ENCODE measurements at places on chromosomes 1 and 21.

- no peak for DNase-seq
Observed at GRCh38 chr1:112998592-112999235, 42.7 kb upstream of the SLC16A1 start.

- no peak for DNase-seq
Observed at GRCh38 chr1:16038620-16038912, 5.0 kb upstream of the CLCNKB start.

- peak; percentile 34 for DNase-seq
Observed at GRCh38 chr1:1217621-1218523, 3.9 kb upstream of the TNFRSF4 start.

DNA sequence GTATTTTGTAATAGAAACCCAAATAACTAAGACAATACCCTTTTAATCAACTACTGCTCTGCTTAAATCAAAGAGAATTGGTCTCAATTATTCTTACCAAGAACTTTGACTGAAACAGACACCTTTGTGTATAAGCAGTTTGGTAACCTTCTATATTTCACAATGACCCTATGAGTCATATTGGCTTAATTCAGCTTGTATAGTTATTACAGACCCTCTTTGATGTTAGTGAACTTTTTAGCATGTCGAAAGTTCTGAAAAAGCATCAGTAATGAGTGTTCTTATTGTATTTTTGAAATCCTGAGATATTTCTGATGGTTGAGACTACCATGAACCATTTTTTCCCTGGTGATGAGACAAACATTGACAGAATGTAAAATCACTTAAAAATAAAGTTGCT is 43.3 kb upstream of the RABGAP1L start:
- no peak for DNase-seq

- DNase-seq = no peak
Observed at GRCh38 chr1:227788271-227789083, 27.0 kb upstream of the PRSS38 start.

- no peak for DNase-seq
Observed at GRCh38 chr1:175618559-175618958, 124.8 kb downstream of the TNR start.

- DNase-seq = no peak
Observed at GRCh38 chr1:1153874-1154273, 19.8 kb upstream of the TTLL10 start.

DNA sequence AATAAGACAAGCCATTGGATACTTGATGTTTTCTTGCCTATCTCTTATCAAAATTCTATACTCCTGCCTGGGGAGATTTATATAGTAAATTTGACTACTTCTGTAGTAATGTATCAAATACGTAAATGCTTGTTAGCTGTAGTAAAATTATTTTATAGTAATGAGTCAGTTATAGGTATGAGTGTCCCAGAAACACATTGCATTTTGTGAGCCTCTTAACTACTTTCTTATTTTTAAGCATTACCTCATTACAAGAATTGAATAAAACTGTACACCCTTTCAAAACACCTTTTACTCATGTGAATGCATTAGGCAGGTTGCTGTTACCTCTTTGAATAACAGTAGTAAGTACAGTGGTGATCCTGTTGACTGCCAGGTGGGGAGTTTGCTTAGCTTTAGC is 28.4 kb downstream of the PRRC2C start:
- DNase-seq = no peak

GRCh38 chr21:44444286-44444931 is 10.9 kb upstream of the LRRC3 start:
- DNase-seq = no peak

DNA sequence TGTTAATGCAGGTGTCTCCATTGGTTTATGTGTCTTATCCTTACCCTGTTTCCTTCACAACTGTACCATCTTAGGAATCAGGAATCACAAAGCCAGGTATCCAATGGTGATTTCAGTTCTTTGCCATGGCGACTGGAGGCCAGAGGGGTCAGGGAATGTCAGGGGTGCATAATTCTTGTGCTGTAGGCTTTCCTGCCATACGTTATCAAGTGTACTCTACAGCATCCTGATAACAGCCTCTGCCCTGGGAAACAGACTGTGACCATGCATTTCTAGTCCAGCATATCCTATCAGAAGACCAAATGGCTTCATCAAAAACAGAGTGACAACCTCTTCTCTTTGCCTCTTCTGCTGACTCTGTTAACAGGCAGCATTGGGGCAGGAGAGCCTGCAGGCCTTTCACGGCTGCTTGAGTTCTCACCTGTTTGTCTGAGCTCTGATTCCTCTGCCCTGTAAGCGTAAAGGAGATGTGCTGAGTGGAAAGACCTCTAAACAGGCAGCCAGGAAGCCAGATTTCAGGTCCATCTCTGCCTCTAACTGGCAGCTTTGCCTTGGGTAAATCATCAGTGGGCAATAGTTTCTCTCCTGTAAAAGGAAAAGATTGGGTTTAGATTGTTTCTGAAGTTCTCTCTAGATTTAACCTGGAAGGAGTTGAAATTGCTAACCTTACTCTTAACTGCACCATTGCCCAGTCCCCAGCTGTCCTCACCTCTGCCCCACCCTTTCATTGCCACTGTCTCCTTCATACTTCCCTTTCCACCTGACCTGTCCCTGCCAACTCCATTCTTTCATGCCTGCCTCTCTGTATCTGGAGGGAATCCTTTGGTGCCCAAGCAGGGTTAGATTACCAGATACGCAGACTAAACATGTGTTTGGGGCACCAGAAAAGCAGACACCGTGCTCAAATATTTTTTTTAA is 80.2 kb downstream of the LRRC8D start:
- no peak for DNase-seq

GRCh38 chr1:47562147-47562546 is 124.3 kb downstream of the FOXD2 start:
- DNase-seq = no peak

DNA sequence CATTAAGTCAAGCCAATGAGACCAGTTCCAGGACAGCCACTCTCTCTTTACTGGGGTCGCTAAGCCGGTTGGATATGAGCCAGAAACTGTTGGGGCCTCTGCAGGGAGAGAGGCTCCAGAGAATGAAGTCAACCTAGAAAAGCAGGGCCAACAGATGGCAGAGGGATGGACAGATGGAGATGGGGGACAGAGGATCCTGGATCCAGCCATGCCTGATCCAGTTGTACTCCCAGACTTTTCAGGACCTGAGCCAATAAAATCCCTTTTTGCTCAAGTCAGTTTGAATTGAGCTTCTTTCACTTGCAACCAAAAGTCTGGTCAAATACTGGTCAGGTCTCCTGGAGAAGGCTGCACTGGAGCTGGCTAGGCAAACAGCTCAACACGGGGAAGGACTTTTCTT is 2.2 kb downstream of the DHCR24 start:
- no peak for DNase-seq

GRCh38 chr1:160522622-160523345 is at the start of gene SLAMF6:
Gene SLAMF6 (minus strand): TSS chr1:160523255. CDS start chr1:160523192, 63 bp downstream.
- DNase-seq = peak; percentile 12

GRCh38 chr1:8217011-8217711 is 100.8 kb upstream of the SLC45A1 start:
- DNase-seq = no peak

- DNase-seq = no peak
Observed at GRCh38 chr1:204894031-204894430, 23.4 kb downstream of the NFASC start.

- no peak for DNase-seq
Observed at GRCh38 chr21:39097335-39097861, 85.9 kb downstream of the PSMG1 start.

DNA sequence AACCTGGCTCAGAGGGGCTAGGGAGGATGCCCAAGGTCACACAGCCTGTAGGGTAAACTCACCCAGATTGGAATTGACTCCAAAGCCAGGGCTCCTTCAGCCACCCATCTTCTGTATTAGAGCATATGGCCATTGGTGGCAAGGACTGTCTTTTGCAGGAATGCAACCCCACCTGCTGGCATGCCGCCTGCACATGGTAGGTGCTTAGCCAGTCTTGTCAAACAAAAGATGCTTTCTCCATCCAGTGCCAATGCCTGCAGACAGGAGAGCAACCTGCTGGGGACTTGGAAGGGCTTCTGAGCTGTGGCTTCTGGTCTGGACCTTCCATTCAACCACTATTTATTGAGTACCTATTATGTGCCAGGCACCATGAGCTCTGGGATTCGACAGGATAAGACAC is 95.3 kb upstream of the TMEM51 start:
- DNase-seq = no peak

DNA sequence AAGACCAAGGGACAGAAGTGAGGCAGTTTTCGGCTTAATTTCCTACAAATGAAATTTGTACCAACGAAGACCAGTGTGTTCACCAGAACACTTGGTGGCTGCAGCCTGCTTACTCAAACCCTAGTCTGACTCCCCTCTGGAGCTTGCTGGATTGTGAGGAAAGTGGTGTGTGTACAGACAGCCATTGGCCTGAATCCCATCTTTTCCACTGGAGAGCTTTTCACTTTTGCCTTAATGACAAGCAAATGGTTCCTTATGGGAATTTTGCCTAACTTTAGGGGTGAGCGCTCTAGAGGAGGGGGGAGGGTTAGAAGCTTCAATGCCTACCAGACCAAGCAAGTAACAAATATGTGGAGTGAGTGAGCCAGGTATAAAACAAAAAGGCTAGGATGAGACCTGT is 17.3 kb downstream of the METTL13 start:
- DNase-seq = no peak

DNA sequence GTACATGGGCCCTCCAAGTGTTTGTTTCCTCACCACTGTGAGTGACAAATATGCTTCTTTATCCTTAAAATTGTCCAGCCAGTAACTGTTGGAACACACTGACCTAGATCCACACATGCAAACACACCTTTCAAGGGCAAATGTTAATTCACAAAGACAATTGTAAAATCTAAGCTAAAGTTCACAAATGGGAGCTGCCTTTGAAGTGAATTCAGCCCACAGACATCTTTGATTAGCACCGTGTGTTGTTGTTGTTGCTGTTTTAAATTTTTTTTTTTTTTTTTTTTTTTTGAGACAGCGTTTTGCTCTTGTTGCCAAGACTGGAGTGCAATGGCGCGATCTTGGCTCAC is 52.3 kb upstream of the SLC16A1 start:
- no peak for DNase-seq

DNA sequence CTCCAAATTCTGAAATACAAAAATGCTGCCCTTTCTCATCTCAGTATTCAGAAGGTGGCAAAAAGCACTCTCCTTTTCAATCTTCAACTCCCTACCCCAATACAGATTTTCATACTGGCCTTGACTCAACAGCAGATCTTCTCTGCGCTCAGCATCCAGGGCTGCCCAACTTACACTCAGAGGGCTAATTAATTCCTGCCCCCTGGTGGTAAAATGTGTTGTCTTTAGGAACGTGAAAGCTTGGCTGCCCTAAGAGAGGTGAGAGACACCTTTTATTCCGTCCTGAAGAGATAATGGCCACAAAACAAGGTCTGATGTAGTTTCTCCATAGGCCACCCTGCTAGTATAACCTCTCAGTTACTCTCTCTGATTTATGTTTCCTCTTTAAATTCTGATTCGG is 25.0 kb downstream of the KRTAP24-1 start:
- DNase-seq = no peak

DNA sequence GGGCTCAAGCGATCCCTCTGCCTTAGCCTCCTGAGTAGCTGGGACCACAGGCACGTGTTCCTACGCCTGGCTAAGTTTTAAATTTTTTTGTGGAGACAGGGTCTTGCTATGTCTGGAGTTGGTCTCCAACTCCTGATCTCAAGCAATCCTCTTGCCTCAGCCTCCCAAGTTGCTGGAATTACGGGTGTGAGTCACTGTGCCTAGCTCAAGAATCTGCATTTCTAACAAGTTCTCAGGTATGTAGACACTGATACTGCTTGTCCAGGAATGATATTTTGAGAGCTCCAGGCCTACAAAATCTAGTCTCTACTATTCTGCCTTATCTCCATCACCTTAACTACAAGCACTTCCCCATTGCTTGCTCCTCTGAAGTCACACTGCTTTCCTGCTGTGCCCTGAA is 22.3 kb downstream of the ANGPTL7 start:
- DNase-seq = no peak

GRCh38 chr1:22816803-22817202 is 106.2 kb downstream of the EPHB2 start:
- no peak for DNase-seq

DNA sequence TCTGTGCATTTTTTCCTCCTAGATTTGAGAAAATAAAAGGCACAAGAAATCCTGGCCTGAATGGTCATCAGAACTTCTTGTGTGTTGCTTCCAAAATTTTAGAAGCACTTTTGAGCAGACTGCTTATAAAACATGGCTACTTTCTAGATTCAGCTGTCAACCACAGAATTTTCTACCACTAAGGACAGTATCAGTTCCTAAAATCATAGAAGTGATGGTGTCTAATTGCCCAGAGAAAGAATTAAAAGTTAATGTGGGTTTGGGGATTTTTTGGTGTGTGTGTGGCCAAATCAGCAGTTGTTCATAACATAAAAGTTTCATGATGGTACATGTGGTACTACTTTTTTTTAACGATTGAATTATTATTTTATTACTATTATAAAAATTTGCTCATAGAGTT is 171.4 kb upstream of the SNX7 start:
- no peak for DNase-seq

DNA sequence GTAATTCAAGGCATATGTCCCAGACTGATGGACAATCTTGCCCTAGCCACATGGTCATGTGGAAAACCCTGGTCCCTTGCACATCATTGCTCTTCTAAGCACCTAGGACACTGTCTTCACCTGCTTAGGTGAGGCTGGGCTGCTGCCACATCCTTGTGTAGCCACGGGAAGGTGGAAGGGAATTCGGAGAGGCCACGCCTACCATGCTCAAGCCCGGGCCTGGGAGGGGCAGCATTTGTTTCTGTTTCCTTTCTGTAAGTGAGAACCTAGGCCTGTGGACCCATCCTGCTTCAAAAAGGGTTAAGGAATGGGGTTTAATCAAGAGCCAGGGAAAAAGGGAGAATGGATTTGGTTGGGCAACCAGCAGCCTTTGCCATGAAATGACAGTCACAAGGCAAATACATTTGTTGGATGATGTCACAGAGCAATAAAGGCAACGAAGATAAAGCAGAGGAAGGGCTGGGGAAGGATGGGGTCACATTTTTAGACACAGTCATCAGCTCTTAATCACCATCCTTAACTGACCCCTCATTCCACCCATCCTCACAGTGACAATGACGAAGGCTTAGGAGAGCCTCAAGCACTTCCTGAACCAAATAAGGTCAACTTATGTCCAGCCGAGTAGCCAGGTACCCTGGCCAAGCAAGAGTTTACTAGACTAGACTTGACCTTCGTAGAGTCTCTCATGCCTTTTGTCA is 10.1 kb upstream of the LRRC38 start:
- no peak for DNase-seq

- DNase-seq = no peak
Observed at GRCh38 chr1:207996636-207997035, 85.7 kb upstream of the CD34 start.

GRCh38 chr1:94154989-94155388 is 34.0 kb upstream of the ABCA4 start:
- no peak for DNase-seq

DNA sequence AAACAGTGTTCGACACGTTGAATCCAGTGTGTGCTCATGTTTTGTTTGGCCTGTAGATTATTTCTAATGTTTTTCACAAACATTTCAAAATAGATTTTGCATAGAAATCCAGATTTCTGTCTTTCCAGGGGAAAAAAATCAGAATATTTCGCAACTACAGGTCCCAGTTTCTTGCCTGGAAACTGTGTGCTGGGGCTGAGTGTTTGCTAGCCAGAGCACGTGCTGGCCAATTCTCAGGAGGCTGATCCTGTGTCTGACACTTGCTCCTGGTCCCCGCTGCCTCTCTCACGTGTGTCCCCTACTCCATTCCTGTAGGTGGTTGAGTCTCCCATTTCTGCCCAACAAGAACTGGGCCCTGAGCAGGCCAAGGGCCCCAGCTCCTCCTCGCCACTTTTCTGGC is 2.4 kb downstream of the MAB21L3 start:
- DNase-seq = no peak

GRCh38 chr1:119595606-119596005 is 52.5 kb downstream of the ZNF697 start:
- DNase-seq = no peak

GRCh38 chr1:65625528-65625927 is 167.2 kb upstream of the PDE4B start:
- no peak for DNase-seq

Measured in T-helper 1 cell (primary cell).